ENCODE measurements at places on chromosomes 13 and 19.

- DNase-seq, result no peak
Measured at GRCh38 chr19:55173186-55173713, 6.8 kb upstream of the DNAAF3 start.

- DNase-seq, result no peak
Measured at GRCh38 chr19:45973553-45974338, at the start of gene NOVA2. Gene NOVA2 (minus strand): TSS chr19:45973865. CDS start chr19:45973351, 514 bp downstream.

DNA sequence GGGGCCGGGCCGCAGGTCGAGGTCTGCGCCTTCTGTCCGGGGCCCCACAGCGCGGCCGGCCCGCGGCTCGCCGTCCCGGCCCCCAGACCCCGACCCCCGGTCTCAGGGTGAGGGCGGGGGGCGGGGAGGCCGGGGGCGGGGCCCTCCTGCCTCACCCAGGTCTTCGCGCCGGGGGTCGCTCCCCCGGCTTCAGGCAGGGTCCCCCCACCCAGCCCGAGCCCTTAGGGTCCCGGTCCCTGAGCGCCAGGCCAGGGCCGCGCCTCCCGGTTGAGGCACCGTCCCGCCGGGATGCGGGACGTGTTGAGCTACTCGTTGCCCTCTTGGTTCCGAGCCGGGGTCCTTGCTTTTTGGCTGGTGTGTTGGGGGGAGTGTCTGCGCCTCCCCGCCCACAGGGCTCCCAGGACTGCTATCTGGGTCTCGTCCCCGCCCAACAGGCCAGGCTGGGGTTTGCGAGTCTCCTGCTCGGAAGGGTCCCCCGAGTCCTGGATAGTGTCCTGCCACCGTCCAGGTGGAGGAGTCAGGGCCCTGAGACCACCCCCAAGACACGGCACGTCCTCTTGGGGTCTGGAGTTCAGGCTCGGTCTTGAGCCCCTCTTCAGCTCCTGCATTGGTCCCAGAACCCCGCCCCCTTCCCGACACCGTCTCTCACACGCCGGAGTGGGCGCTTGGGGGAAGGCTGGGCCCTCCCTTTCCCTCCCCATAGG, 452 bp downstream of the PIAS4 start:
- no peak for DNase-seq

GRCh38 chr13:108322206-108322824, 52.8 kb downstream of the TNFSF13B start:
- peak; percentile 15 for DNase-seq

DNA sequence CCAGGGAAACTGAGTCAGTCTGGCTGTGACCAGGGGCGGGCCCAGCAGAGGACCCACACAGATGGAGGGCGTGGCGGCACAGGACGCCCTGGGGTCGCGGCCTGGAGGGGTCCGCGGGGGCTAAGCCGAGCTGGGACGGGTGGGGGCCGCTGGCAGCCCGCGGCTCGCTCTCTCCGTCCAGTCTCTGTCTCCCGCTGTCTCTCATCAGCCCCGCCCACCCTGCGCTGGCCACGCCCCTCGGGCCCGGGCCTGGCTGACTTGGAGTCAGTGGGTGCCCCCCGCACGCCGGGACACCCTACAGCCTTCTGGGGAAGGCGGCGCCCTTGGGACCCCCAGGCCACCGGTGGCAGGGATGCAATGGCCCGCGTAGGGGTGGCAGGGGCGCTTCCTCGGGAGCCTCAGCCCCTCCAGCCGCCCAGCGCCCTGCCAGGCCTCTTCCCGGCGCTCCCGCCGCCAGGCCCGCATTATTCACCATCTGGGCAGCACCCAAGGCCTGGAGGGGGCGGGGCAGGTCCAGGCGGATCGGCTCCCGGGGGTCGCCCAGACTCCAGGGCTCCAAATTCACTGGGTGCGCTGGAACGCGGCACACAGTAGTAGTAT, at the start of gene TBXA2R:
TBXA2R (minus strand) TSS at position 186 of the 600 bp plus-strand sequence. CDS start 6,241 bp downstream, outside the sequence.
- peak; percentile 71 for DNase-seq

- no peak for DNase-seq
Measured at GRCh38 chr19:17121736-17122293, 46.2 kb downstream of the MYO9B start.

GRCh38 chr13:49213997-49214916, 5.9 kb upstream of the MLNR start:
- no peak for DNase-seq

DNA sequence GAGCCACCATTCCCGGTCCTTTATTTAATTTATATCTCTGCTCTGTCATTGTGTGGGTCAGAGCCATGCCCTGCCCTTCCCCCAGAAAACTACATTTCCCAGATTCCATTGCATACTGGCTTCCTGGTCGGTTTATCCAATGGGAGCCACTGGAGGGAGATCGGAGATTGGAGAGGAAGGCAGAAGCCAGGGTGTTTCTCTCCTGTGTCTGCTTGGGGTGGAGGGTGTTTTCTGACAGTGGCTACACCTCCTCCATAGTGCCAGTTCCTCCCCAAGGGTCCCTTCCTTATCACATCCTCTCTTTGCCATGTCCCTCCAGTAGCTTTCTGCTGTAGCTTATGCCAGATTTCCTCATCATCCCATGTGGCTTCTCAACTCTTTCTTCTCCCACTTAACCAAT, 19.0 kb downstream of the OLFM2 start:
- peak; percentile 40 for DNase-seq

GRCh38 chr13:91632086-91632485, 233.7 kb downstream of the GPC5 start:
- DNase-seq, result no peak

DNA sequence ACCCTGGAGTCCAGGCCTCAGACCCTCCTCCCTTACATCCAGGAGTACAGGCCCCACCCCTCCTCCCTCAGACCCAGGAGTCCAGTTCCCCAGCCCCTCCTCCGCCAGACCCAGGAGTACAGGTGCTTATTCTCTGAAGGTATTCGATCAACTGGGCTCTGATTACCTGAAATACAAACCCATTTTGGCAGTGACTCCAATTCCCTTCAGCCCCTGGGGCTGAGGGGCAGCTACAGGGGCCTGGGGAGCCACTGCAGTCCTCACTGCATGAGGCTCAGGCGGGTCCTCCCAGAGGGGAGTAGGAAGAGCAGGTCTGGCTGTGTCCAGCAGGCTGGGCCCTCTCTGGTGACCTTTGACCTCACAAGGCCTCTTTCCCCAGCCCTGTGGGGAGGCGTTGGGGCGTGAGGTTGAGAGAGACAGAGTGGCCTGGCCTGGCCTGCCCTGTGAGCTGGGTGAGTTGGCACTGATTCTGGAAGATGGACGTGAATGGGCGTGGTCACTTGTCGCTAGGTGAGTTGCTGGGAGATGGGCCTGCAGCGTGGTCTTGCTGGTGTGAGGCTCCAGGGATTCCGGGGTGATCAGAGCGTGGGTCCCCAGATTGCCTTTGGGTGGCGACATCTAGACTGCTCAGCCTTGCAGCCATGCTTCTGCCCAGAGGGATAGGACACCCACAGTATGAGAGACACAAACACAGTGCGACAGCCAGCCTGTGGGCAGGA, 3.1 kb downstream of the BCAT2 start:
- no peak for DNase-seq

- no peak for DNase-seq
Measured at GRCh38 chr19:54709212-54709948, 14.9 kb upstream of the KIR3DL3 start.

DNA sequence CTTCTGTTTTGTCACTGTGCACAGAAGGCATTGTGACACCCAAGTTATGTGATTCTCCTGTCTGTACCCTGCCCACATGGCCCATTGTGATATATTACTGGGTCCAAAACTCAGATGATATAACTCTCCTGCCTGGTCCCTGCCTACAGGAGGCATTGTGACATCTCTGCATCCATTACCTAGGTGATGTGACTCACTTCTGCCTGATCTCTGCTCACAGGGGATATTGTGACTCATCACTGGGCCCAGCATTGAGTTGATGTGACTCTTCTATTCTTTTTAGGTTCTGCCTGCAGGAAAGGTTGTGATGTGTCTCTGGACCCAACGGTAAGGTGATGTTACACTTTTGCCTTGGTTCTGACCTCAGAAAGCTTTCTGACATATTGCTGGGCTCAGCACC, 67.9 kb upstream of the ZNF724 start:
- DNase-seq, result no peak

GRCh38 chr13:85974608-85975366, 175.6 kb upstream of the SLITRK6 start:
- no peak for DNase-seq

DNA sequence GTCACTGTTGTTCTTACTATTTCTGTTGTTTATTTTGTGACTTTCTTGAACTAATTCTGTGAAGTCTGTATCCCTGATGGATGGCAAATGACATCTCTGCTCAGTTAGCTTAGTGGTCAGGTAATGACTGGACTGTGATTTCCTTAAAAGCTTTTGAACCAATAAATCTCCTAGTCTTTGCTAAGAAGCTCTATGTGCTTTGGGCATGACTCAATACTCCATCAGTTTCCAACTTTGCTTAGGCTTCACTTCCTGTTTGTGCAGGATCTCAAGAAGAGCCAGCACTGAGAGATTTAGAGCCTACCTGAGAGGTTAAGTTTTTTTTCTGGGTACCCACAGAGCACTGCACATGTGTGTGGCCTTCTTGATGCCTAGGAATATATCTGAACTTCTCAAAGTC, 329.7 kb upstream of the HTR2A start:
- no peak for DNase-seq

GRCh38 chr13:75366380-75367280, 115.3 kb downstream of the TBC1D4 start:
- DNase-seq, result no peak

DNA sequence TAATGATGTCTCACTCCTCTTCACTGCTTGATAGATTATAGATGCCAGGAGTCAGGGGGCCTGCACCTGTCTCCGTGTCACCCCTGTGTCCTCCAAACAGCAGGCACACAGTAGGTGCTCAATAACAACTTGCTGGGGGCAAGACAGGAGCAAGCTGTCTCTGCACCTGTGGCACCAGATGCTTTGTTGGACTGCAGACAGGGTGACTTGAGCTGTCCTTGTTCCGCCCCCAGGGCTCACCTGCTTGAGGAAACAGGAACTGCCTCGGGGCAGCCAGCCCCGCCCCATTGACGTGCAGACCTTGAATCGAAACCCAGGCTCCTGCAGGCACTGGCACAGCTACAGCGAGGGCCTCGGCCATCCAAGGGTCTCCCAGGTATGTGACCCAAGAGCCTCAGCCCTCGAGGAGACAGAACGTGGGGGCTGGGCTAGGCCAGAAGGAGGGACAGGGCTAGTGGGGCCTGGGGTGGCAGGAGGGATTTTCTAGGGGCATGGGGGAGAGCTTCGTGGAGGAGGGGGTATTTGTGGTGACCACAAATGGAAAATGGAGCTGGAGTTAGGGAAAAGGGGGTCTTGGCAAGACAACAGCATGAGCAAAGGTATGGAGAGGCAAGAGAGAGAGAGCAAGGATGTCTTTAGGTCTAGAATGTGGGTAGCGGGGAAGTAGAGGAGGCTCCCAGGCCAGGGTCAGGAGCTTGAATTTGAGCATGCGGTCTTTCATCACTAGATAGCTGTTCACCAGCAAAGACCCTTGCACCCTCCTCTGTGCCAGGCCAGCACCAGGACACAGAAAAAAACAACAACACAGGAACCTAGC, at the start of gene HSH2D:
HSH2D (plus strand) TSS at position 287 of the 817 bp plus-strand sequence. CDS start 5,066 bp downstream, outside the sequence.
- DNase-seq, result no peak

GRCh38 chr19:55454787-55455243, 6.6 kb downstream of the ISOC2 start:
- DNase-seq, result no peak

- DNase-seq, result no peak
Measured at GRCh38 chr19:50233308-50233910, 30.0 kb downstream of the MYH14 start.

DNA sequence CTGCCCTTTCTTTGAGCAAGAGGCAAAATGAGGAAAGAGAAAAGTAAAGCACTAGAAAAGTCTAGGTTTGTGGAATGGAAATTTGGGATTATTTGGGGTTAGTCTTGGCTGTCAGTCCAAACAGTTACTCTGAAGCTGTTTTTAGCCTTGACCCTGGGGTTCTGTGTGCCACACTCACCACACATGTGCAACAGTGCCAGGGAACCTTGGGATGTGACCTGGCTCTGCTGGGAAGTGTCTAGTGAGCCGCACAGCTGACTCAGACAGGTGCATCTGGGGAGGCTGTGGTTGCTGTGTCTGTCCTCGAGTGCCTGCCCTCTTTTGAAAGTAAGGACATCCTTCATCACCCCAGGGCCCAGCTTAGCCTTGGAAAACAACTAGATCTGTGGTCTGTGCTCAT, 15.8 kb downstream of the MICOS13 start:
- no peak for DNase-seq

DNA sequence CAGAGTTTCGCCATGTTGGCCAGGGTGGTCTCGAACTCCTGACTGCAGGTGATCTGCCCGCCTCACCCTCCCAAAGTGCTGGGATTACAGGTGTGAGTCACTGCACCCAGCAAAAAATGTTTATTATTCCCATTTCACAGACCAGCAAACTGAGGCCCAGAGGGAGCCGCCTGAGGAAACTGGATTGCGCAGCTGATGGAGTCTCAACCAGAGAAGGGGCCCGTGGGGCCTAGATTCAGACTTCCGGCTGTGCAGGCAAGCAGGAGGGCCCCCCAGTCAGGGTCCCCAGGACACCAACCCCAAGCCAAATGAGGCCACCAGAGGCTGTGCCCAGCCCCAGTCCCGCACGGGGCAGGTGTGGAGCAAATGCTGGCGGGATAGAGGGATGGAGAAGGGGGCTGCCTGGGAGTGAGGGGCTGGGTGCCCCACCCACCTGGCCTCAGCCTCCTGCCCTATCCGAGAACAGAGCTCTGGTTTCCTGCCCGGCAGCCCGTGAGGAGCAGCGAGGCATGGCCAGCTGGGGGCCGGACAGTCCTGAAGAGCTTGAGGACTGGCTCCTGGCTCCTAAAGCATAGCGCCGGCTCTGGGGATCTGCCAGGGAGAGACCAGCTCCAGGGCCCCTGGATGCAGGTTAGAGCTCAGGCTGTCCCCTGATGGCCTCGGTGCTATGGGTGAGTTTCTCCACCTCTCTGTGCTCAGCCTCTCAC, 22.0 kb downstream of the MISP start:
- DNase-seq, result no peak

DNA sequence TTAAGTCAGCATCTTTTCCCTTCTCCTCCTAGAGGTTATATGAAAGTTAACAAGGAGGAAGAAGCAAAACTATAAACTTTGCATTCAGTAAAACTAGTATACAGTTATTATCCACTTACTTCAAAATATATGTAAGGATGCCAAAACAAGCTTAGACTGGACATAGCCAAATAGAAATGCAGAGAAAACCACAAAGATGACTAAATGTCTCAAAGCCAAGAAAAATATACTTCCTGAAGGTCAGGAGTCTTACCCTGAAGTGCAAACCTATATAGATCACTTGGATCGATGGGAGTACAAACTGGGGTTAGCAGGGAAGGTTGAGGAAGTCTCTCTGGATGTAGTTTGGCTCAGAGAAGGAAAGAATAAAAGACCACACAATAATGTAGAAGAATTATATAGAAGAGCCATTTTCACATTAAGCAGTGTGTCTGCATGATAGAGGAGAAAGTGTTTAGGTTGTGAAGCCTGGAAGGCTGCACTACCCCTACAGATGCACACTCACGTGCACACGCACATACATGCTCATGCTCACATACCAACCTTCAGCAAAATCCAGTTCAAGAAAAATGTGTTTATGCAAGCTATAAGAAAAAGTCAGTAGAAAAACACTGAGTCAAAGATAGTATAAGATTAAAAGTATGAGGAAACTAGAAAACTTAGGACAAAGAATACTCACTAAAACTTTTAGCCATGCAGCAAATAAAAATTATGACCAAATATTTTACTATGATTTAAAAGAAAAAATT, 112.1 kb upstream of the RXFP2 start:
- DNase-seq, result no peak

Data from CMK (cell line).